ENCODE measurements at places on chromosomes 12 and 14.

DNA sequence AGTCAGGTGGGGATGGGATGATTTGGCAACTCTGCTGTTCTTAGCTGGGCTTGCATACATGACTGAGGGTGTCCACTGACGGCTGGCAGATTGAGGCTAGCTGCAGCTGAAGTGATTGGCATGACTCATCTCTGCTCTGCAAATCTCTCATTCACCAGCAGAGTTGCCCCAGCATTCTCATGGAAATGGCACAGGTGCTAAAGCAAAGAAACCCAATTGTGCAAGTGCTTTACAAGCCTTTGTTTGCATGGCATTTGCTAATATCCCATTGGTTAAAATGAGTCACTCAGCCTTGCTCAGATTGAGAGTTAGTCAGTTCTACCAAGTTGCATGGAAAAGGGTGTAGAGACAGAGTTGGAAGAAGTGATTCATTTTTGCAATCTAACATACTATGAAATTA is 389.7 kb upstream of the FAR2 start:
- no peak for DNase-seq

- no peak for DNase-seq
Measured at GRCh38 chr14:71399057-71399487, 491.8 kb downstream of the PCNX1 start.

DNA sequence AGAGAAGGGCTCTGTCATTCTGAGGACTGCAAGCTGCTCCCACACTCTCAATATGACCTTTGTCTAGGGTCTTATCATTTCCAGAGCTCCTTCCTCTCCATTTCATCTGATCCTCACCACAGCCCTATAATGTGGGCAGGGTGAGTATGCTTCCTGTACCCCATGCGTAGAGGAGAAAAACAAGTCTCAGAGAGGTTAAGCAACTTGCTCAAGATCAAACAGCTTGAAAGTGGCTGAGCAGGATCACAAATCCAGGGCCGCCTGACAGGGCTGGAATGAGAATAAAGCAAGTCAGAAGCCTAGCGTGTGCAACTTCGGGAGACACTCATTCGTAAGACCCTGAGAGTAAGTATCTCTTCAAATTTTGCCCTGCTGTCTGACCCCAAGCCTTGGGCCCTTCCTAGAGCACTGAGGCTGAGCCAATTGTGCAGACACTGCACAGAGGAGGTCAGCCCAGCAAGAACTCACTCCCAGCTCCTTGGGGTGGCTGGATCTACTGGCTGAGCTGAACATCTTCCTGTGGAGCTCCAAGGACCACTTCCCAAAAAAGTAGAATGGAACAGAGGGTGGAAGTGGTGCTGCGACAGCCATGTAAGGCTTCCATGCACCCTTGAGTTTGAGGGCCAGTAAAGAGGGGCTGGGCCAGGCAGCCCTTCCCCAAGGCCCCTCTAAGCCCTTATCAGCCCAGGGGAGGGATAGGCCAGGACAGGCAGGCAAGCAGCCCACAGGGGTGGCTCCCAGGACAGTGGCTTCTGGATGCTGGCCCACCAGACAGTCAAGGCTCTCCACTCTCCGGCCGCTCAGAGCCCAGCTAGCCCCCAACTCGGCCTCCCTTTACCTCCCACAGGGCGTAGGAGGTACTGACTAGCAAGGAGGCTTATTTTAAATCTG is 10.5 kb downstream of the ZFP36L1 start:
- peak; percentile 40 for DNase-seq

GRCh38 chr12:40957417-40957816 is 230.7 kb upstream of the PDZRN4 start:
- no peak for DNase-seq

- DNase-seq = no peak
Measured at GRCh38 chr12:99804715-99805114, 157.2 kb downstream of the GARIN6 start.
